ENCODE measurements at places on chromosomes 1 and 21.
A peak's percentile ranks its signal among the peaks of the same experiment; 100 is the strongest.

GRCh38 chr1:220438741-220439140 lies 89.2 kb upstream of the MARK1 start:
- H3K4me3 ChIP-seq: no peak overlapping the region
- no peak for DNase-seq
- no peak overlapping the region for H3K27ac ChIP-seq
- no peaks in the 10 kb centered on the region for H3K4me1 ChIP-seq
- no peaks in the 10 kb centered on the region for H3K36me3 ChIP-seq

- H3K4me1 ChIP-seq: peaks cover 9% of the 10 kb centered on the region
- DNase-seq: no peak
- no peak overlapping the region for H3K4me3 ChIP-seq
- no peaks in the 10 kb centered on the region for H3K36me3 ChIP-seq
Measured at GRCh38 chr1:200720199-200720598, 18.5 kb upstream of the CAMSAP2 start.

DNA sequence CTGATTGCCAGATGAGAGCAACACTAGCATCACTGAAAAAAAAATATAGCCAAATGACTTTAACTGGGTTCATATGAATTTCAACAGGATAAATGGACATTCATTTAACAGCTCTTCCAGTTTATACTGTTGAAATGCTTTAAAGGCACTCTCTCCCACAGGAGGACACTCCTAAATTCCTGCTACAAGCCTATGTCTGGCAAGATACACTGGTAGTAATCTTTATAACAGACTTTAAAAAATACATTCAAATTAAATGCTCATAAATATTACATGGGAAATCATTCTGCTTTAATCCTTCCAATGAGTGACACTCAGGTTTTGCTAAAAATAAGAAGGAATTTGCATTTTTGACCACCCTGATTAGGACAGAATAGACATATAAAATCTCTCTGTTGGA lies 526.7 kb upstream of the ADAMTS5 start:
- no peaks in the 10 kb centered on the region for H3K4me1 ChIP-seq
- no peaks in the 10 kb centered on the region for H3K36me3 ChIP-seq
- no peaks in the 10 kb centered on the region for H3K27me3 ChIP-seq
- no peak for DNase-seq

DNA sequence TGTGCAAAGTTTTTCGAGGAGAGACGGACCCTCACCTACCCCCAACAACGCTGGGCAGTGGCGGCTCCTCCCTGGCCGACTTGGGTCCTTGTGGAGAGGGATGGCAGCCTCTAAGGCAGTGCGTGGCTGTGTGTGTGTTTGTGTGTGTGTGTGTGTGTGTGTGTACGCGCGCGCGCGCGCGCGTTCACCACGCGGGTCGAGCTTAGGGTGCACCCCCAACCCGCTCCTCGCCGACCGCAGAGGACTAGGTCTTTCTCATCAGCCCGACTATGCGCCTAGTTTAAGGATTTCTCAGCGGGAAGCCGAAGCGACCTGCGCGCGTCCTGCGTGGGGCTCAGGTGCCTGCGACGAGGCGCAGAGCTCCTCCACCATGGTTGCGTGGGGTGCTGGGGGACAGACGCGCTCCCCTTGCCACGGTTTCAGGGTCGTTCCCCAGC lies 940 bp downstream of the SOX13 start:
- peaks cover 25% of the 10 kb centered on the region for H3K4me1 ChIP-seq
- no peaks in the 10 kb centered on the region for H3K36me3 ChIP-seq
- peak overlapping the region; percentile 72 for H3K4me3 ChIP-seq
- DNase-seq: no peak
- no peaks in the 10 kb centered on the region for H3K27me3 ChIP-seq
- H3K27ac ChIP-seq: peak overlapping the region; percentile 95

- no peaks in the 10 kb centered on the region for H3K4me1 ChIP-seq
- H3K27me3 ChIP-seq: no peaks in the 10 kb centered on the region
- H3K4me3 ChIP-seq: no peak overlapping the region
- no peaks in the 10 kb centered on the region for H3K36me3 ChIP-seq
Measured at GRCh38 chr21:27812279-27812678, 845.4 kb upstream of the ADAMTS5 start.

DNA sequence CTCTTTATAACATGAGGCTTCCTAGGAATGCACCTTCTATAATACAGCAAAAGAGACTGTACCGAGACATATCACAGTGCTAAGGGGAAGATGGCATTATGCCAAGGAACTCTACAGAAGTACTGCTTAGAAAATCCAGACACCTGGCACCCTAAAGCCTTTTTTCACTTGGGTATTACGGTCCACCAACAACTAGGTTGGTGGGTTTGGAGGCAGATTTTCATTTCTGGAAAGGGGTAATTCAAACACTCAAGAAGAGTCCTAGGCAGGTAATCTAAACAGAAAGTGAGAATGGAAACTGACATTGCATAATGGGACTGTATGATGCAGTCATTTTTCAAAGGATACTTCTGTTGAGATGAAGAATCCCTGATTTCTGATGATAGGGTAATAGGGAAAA lies 19.6 kb downstream of the SCMH1 start:
- no peak overlapping the region for H3K27ac ChIP-seq
- no peaks in the 10 kb centered on the region for H3K27me3 ChIP-seq
- DNase-seq: no peak
- H3K4me3 ChIP-seq: no peak overlapping the region
- H3K4me1 ChIP-seq: no peaks in the 10 kb centered on the region

- H3K36me3 ChIP-seq: no peaks in the 10 kb centered on the region
- H3K27me3 ChIP-seq: no peaks in the 10 kb centered on the region
- no peak for DNase-seq
- no peaks in the 10 kb centered on the region for H3K4me1 ChIP-seq
- H3K4me3 ChIP-seq: no peak overlapping the region
Measured at GRCh38 chr1:72485801-72486200, 203.5 kb upstream of the NEGR1 start.

DNA sequence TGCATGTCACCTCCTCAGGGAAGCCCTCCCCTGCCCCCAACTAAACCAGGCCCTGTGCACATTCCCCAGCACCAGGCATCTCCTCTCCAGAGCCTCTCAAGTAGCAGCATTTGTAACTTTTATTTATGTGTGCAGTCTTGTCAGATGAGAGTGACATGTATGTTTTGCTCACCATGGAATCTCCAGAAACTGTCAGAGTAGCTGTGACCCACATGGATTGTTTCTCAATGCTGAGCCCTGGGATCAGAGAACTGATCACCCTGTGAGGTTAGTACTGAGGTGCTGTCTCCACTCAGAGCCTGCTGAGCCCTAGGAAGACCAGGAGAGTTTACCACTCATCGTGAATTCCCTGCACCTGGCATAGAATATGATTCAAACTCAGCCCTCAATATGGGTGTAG lies 190.9 kb upstream of the EDN2 start:
- H3K36me3 ChIP-seq: no peaks in the 10 kb centered on the region
- no peak overlapping the region for H3K27ac ChIP-seq
- no peak overlapping the region for H3K4me3 ChIP-seq

DNA sequence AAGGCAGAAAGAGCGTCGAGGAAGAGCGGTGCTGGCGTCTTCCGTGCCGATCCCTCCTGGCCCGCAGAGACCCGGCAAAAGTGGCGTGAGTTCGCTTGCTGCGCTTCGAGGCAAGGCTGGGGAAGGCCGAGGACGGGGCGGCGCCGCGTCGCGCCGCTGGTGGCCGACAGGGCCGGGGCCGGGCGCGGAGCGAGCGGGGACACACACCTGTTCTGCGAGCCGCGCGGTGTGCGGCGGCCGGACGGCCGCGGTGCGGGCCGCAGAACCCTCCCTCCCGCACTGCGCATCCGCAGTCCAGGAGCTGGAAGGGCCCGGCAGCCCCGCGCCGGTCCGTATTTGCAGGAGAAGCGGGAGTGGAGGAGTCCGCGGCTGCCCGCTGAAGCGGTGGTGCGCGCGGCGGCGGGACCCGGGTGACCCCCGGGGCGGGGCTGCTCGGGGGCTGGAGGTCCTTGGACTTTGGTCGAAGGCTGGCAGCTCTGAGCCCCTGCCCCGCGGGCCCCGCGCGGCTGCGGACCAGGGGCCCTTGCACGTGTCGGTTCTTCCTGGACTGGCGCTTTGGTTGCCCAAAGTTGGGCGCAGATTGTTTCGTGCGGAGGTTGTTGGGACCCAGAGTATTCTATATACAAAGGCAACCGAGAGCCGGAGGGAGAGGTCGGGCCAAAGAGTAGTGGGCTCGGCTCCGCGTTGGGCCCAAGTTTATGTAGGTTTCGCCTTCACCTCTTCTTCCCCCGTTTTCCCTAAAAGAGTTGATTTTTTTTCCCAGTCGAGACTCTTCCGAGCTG lies 2.6 kb downstream of the RNF220 start:
- peaks cover 11% of the 10 kb centered on the region for H3K27me3 ChIP-seq
- H3K36me3 ChIP-seq: no peaks in the 10 kb centered on the region
- H3K27ac ChIP-seq: peak overlapping the region; percentile 58
- peak overlapping the region; percentile 69 for H3K4me3 ChIP-seq
- H3K4me1 ChIP-seq: peaks cover 25% of the 10 kb centered on the region
- DNase-seq: no peak

DNA sequence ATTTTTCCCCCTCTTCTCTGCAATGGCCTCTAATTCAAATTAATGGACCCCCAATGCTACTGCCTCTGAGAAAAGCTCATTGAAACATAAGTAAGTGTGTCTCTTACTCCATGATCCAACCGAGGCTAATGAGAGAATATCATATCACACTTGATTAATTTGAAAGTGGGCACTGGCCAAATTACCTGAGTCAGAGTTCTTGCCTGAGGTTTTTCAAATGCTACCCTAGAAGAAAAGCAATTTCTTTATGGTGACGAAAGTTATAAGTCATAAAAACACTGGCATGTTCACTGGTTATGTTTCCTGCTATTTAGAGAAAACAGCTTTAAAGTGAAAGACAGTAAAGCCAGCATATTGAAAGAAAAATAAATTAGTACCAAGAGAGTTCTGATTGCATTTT lies 368.8 kb upstream of the TMPRSS15 start:
- no peaks in the 10 kb centered on the region for H3K4me1 ChIP-seq
- no peak overlapping the region for H3K4me3 ChIP-seq
- H3K27me3 ChIP-seq: no peaks in the 10 kb centered on the region
- no peak for DNase-seq
- no peak overlapping the region for H3K27ac ChIP-seq

- no peak for DNase-seq
- no peak overlapping the region for H3K27ac ChIP-seq
- H3K4me3 ChIP-seq: no peak overlapping the region
- H3K27me3 ChIP-seq: no peaks in the 10 kb centered on the region
- no peaks in the 10 kb centered on the region for H3K4me1 ChIP-seq
Measured at GRCh38 chr1:62229932-62230331, 35.3 kb downstream of the L1TD1 start.

- no peak overlapping the region for H3K4me3 ChIP-seq
- DNase-seq: no peak
- H3K27me3 ChIP-seq: no peaks in the 10 kb centered on the region
Measured at GRCh38 chr1:56397811-56398231, 181.5 kb downstream of the PLPP3 start.

GRCh38 chr1:30706528-30706927 lies 16.9 kb downstream of the MATN1 start:
- no peaks in the 10 kb centered on the region for H3K36me3 ChIP-seq
- DNase-seq: no peak
- H3K27ac ChIP-seq: no peak overlapping the region
- peaks cover 14% of the 10 kb centered on the region for H3K4me1 ChIP-seq
- no peak overlapping the region for H3K4me3 ChIP-seq

- DNase-seq: no peak
- no peaks in the 10 kb centered on the region for H3K27me3 ChIP-seq
- no peaks in the 10 kb centered on the region for H3K36me3 ChIP-seq
- H3K4me3 ChIP-seq: no peak overlapping the region
- no peak overlapping the region for H3K27ac ChIP-seq
Measured at GRCh38 chr1:3516911-3517675, 62.6 kb downstream of the ARHGEF16 start.

- H3K36me3 ChIP-seq: no peaks in the 10 kb centered on the region
- H3K27ac ChIP-seq: peak overlapping the region; percentile 38
- no peak overlapping the region for H3K4me3 ChIP-seq
- no peak for DNase-seq
- H3K27me3 ChIP-seq: no peaks in the 10 kb centered on the region
- peaks cover 45% of the 10 kb centered on the region for H3K4me1 ChIP-seq
Measured at GRCh38 chr1:111656086-111657017, 36.8 kb downstream of the RAP1A start.

- no peaks in the 10 kb centered on the region for H3K4me1 ChIP-seq
- H3K27ac ChIP-seq: no peak overlapping the region
Measured at GRCh38 chr1:170461291-170461747, 70.6 kb upstream of the GORAB start.

DNA sequence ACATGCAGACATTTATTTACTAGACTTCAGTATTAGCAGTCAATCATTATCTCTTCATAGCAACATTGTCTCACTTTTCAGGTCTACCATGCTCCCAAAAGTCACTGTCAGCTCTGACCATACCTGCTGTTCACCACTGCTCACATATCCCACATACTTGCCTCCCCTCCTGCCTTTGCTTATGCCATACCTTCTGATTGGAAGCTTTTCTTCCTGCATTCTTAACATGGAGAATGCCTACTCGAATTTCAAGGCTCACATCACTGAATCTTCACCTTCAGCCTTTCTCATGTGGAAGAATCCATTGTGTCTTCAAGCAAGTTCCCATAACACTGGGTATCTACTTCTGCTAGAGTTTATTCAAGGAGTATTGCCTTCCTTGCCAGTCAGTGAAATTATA lies 135.4 kb downstream of the NTNG1 start:
- no peaks in the 10 kb centered on the region for H3K36me3 ChIP-seq
- H3K4me1 ChIP-seq: no peaks in the 10 kb centered on the region
- no peaks in the 10 kb centered on the region for H3K27me3 ChIP-seq
- H3K4me3 ChIP-seq: no peak overlapping the region

DNA sequence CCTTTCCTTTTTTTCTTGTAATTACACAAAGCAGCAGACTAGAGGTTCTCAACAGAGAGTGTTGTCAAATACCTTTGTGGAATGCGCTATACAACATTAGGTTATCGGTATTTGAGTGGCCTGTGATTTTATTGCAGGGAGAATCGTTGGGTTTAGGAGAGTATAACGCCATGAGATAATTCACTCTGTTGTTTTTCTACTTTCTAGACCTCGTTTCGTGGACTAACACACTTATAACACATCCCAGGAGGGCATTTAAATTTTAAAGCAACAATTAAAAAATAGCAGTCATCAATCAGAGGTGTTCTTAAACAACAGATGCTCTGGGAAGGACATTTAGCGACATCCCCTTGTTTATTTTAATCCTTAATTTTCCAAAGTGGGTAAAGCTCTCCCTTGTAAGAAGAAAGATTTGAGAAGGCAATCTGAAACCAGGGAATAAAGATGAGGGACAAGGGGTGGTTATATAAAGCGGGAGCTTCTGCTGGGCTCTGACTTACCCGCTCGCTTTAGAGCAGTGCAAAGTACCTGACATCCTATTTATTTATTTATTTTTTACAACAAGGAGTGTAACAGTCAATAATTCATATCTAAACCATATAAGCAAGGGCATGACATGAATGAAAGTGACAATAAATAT lies 4.9 kb downstream of the PBX1 start:
- peak overlapping the region; percentile 75 for H3K4me3 ChIP-seq
- peak overlapping the region; percentile 8 for H3K27ac ChIP-seq
- H3K36me3 ChIP-seq: no peaks in the 10 kb centered on the region

- no peak overlapping the region for H3K4me3 ChIP-seq
- H3K4me1 ChIP-seq: no peaks in the 10 kb centered on the region
- H3K27me3 ChIP-seq: no peaks in the 10 kb centered on the region
- DNase-seq: no peak
- H3K27ac ChIP-seq: no peak overlapping the region
- H3K36me3 ChIP-seq: no peaks in the 10 kb centered on the region
Measured at GRCh38 chr1:172041742-172042141, 200.4 kb downstream of the DNM3 start.

Data from tibial nerve (tissue), 4 donors.